ENCODE measurements at places on chromosomes 1 and 21.

DNA sequence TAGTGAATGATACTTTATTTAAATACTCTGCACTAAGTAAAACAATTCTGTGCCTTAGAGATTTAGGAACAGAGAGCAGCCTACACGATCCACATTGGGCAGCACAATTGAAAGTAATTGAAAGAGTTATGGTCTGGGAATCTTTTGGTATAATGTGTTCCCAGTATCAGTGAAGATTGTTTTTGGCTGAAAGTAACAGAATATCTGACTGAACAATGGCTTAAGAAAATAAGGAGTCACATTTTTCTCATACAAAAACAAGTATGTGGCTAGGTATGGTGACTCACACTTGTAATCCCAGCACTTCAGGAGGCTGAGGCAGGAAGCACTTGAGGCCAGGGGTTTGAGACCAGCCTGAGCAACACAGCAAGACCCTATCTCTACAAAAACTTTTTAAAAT is 306.2 kb downstream of the NFIA start:
- DNase-seq: no peak

- no peak for DNase-seq
Measured at GRCh38 chr1:245871915-245872314, 635.2 kb downstream of the SMYD3 start.

GRCh38 chr1:83692524-83693381 is 306.2 kb downstream of the TTLL7 start:
- no peak for DNase-seq

DNA sequence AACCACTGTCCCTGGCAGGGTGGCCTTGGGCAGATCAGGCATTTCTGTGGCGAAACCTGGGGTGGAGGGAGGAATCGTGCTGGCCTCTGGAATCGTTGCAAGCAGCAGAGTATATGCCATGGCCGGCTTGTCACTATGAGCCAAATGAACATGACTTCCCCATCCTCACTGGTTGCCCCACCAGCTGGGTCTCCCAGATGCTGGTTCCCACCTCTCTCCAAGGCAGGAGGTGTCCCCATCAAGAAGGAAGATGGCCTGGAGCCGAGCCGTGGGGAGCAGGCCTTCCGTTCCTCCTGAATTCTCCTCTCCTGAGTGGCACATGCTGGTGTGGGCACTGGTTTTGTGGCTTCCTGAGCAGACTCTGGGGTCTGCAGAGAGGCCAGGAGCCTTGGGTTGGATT is 60.2 kb upstream of the ACTRT2 start:
- peak; percentile 78 for DNase-seq

DNA sequence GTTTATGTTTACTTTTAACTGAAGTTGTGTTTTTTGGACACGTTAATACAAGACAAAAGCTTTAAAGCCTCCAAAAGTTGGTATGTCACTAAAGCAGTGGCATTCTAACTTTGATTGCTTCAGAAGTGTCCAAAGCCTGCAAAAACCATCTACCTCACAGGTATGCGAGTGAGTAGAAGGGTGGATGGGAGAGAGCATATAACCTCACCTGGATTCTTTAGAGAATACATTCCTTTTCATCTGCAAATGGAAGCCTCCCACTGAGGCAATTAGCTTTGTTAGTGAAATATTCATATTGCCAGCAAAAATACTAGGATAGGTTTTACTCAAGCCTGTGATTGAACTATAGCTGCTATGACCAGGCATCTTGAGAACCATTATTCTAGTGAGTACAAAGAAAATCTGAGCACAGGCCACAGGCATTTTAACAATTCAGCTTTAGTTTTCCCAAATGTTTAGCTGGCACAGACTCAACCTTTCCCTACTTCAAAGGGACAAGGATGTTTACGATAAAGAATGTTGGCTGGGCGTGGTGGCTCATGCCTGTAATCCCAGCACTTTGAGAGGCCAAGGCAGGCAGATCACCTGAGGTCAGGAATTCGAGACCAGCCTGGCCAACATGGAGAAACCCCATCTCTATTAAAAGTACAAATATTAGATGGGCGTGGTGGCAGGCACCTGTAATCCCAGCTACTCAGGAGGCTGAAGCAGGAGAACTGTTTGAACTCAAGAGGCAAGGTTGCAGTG is 39.7 kb downstream of the MAP3K21 start:
- DNase-seq: no peak

DNA sequence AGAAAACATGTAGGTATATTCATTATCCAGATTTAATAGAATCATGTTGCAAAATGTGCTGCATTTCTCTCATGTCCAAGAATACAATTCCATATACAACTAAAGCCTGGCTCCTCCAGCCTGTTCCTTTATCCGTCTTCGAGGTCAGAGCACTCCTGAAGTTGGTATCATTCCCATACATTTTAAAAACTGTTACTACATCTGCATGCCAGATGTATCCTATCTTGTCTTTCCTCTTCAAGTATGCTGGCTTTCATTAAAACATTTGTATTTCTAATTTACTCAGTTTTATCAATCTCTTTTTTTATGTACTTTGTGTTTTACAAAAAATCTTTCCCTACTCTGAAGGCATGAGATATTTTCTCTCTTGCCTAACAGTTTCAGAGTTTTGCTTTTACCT is 536.6 kb upstream of the USP24 start:
- DNase-seq: no peak

DNA sequence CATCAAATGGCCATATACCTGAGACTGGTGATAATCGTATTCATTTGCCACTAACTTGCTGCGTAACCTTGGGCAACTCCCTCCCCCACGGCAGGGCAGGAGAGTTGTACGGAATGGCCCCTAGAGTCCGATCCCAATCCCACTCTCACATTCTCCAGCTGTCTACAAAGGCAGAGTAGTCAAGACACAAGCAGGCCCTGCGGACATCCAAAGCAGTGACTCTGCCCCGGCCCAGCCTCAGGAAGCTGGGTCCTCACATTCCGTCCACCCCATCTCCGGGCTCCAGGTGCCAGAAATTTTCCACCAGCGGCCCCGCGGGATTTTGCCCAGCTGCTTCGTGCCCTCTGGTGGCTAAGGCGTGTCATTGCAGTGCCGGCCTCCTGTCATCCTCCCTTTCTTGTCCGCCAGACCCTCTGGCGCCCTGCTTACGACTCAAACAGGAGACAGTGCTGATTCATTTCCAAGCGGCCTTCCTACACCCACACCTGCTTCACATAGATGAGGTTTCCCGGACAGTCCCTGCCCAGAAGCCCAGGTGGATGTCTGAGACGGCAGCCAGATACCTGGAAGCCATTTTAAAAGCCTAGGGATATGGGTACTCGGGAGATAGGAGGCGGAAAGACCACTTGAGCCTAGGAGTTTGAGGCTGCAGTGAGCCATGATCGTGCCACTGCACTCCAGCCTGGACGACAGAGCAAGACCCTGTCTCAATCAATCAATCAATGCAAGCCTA is 2.9 kb upstream of the S100A2 start:
- DNase-seq: no peak

GRCh38 chr1:115679141-115679611 is 37.4 kb downstream of the VANGL1 start:
- DNase-seq: no peak
